Cortex of kidney (tissue), 1 donor: ENCODE measurements at places on chromosomes 2 and 18.

GRCh38 chr2:72927619-72928550, 10.6 kb downstream of the EMX1 start:
- no peak for DNase-seq

DNA sequence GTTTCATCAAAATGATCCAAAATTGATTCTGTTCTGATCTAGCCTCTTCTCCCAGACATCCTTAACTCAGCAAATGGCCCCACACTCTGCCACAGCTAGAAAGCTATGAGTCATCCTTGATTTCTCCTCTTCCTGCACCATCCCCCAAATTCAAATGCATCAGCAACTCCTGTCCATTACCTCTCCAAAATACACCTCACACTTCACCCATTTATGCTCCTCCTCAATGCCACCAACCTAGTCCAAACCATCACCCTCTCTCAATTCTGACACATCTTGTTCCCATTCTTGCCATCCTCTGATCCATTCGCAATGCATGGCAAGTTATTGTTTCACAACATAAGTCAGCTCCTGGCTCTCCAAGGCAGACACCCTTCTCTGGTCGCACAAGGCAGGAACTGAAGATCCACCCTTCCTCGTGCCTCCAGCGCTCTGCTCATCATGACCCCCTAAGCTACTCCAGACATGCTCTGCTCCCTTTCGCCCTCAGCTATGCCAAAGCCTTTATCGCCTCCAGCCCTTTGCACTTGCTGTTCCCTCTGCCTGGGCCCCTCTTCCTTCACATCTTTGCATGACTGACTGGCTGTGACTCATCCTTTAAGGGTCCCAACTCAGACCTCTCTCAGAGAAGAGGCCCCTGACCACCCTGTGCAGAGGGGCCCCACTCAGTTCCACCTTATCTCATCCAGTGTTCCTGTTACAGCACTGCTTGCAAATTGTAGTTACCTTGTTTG, 83.6 kb downstream of the MREG start:
- DNase-seq = no peak

DNA sequence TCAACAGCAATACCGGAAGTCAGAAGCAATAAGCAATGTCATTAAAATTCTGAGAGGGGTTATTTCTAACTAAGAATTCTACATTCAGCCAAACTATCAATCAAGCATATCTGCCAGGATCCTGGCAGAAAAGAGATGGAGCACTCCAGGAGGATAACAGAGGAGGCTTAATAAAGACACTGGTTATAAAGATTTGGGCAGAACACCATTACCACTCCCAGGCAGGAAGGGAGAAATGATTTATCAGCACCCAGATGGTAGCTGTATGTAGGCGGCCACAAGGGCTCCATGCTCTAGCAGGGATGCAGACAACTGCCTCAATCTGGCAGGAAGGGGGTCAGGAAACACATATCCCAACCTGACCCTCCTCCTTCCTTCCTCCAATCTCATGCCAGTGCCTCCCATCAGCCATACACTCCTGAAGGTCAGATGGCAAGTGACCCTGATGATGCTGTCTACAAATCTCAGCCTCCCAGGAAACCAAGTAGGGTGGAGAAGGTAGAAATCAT, 20.5 kb upstream of the TNFAIP6 start:
- no peak for DNase-seq

GRCh38 chr2:161766334-161766733, 142.1 kb downstream of the SLC4A10 start:
- DNase-seq = no peak

DNA sequence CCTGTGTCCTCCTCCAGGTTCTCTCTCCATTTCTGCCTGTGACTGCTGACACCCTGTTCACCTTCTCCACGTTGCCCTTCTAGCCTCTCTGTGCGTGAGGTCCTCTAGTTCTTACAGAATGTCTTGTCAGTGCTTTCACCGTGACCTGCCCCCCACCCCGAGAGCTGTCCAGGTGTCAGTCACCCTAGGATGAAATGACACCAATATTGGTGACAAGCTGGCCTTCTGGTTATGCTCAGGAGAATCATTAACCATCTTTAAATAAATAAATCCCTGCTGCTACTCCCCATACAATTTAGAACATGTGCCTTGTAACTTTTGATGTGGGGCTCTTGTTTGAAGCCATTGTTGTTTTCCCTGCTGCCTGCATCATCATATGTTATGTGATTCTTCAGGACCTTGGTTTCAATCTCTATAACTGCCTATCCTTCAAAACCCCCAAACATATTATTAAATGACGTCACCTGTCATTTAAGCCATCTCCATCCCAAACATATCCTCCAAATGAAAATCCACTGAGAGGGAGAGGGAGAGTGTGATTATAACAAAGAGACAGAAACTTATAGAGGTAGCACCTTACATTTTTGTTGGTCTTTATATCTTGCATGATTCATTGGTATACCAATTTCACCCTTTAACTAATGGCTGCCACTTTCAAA, 496.3 kb downstream of the PARD3B start:
- DNase-seq = no peak

DNA sequence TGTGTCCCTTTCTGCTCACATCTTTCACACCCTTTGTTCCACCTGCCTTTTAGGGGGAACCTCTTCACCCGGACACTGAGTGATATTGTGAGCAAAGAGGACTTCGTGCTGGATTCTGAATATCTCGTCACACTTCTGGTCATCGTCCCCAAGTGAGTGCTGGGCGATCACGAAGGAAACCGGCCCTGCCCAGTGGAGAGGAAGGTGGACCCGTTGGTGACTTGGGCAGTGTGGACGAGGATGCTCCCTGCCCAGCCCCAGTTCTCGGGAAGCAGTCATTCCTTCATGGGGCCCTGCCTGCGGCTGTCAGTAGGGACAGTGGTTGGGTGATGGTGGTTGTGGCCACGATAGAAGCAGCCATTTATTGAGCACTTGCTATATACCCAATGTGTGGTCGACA, 40.8 kb downstream of the PDIA6 start:
- no peak for DNase-seq

- no peak for DNase-seq
Measured at GRCh38 chr2:1988049-1988448, 243.7 kb upstream of the PXDN start.

DNA sequence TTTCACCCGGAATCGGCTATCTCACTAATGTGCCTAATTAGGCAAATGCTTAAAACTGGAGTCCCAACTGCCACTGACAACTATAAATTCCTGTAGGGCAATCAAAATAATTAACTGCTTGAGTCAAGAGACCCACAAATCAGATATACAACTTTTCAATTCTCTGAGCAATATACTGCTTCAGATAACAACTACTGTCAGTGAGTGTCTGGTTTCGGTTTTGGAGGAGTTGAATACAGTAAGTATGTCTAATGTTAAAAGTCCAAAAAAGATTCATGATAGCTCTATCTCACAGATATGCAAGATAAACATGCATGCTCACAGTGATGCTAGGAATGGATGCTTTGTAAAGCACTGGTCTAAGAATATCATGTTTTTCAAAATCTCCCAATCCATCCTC, 283.3 kb downstream of the NRXN1 start:
- DNase-seq = no peak

DNA sequence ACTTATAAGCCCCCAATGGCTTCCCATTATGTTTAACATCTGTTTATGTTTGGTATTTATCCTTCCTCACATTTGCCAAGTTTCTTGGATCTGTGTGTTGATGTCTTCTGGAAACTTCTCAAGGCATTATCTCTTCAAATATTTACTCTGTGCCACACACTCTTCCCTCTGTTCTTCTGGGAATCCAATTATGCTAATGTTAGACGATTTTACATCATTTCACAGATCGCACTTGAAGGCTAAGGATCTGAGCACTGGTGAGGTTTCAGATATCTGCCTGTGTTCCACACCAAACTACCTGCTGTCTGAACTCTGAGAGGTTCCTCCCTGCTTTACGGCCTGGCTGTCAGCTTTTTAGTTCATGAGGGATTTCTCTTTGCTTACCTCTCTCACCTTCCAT, 10.1 kb downstream of the AOX1 start:
- DNase-seq = no peak

GRCh38 chr18:615092-615521, 18.3 kb downstream of the CLUL1 start:
- DNase-seq = no peak

GRCh38 chr2:218095853-218096252, 26.8 kb downstream of the RUFY4 start:
- no peak for DNase-seq

DNA sequence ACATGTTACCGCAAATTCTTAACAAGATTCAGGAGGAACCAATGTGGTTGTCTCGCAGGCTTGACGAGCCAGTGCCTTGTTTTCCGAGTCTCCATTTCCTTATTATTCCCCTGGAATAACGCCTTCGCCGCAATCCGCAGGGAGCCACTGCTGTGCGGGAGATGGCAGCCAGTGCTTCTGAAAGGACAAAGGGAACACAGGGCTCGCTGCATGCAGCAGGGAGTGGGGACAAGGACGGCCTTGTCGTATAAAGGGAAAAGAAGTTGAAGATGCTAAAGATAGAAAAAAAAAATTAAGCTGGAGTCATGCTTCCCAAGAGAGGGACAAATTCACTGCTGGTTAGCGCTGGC, 221.4 kb downstream of the NDUFA10 start:
- no peak for DNase-seq

DNA sequence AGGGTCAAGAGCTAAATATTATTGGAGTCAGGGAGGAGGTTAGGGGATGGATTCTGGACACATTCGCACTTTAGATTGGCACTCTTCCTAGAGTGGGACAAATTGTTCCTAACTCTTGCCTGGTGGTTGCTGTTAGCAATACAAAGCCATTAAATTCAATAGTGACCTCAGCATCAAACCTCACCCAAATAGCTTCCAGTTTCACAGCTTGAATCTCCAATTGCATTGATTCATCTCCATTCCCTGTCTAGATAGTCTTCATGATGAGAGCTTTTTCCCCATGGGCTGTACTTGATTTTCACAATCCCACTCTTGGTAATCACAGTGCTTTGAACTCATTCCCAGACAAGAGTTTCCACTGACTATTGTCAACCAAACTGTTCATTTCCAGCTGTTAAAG, 585.9 kb upstream of the SYT4 start:
- no peak for DNase-seq

DNA sequence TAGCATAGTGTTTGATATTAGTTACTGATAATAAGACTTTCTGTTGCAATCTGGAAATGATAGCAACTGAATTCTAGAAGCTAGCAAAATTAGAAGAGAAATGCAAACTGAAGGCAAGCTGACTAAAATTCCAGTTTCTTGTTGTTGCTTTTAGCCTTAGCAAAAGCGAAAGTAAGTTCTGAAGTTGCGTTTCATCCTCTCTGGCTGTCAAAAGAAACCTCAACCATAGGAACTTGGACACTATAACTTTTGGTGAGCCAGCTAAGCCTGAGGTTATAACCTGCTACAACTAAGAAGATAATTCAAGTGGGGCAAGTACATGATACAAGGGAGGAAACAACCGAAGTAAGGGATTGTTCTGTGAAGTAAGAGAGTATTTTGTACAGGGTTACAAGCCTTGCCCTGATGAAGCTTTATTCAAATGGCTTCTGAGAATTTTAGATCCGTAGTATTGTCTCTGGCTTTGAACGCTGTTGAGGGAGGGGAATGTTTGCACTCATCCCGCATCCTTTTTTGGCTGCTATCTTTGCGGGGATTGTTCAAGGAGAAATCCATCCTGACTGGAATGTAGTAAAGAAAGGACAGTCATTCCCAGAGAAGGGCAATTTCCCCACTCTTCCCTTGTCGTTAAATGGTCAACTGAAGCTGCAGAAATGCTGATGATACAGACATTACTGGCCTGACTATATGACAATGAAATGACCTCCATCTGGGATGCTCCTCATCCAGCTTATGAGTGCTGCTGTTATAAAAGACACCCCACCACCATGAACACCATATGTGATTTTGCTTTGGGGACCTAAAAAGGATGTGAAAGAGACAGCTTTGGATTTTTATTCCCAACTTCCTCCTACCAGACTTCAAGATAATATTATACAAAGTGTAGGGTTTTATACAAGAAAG, 7.0 kb upstream of the TMX3 start:
- no peak for DNase-seq

DNA sequence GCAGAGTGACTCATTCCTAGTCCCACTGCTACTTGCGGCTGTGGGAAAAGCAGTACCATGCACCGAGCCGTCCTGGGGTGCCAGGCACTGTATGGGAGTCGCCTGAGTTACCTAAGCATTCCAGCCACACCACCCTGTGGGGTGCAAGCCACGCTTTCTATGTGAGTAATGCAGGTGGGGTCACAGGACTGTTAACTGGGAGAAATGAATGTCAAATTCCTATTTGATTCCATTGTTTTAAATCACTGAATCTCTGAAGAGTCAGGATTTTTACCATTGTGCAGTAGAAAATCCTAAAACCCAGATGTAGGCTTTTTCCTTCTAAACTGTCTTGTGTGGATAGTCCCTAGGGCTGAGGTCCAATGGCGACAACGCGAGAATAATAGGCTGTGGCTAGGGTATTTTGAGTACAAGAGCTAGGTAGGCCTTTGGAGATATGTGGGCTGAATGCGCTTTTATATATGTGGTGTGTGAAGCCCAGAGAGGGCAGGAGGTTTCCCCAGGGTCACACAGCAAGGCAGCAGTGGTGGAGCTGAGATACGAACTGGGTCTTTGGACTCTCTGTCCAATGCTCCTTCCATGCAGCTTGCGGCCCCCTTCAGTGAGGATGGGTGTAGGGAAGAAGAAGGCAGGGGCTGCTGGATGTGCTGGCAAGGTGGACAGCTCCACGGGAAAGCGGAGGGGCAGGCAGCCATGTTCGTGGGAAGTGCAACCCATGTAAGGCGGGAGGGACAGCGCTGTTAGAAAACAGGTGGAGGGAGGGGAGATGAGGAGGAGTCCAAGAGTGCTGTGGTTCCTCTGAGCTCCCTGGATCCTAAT, 83.2 kb downstream of the DDX1 start:
- no peak for DNase-seq

DNA sequence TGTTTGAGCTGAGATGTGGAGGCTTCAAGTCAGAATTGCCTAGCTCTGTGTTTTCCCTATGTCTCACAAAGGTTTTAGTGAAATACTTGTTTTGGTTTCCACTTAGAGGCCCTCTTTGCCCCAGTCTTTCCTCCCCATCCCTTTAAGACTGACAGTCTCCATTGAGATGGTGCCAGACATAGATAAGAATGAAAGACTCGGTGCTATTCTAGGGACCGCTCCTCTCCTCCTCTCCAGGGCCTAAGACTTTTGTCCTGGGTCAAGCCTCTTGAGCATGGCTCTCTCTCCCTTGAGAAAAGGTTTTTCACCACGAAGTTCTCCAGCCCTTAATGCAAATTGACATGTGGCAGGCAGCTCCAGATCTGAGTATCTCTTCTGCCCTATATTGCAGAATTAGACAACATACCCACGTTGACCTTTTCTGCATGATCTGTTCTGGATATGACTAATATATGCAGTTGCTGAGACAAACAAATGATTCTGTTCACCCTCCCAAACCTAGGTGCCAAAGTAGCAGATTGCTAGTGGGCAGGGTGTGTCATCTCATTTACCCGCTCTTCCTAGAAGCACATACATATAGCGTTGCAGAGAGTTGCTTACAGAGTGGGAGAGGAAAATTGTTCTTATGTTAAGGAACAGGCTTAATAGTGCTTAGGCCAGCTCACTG, 47.5 kb upstream of the ACSL3 start:
- no peak for DNase-seq

- DNase-seq = no peak
Measured at GRCh38 chr2:131063501-131064283, 29.6 kb downstream of the FAM168B start.
